ENCODE measurements at places on chromosomes 3 and 15.

GRCh38 chr15:97653896-97654295 lies 306.6 kb upstream of the ARRDC4 start:
- DNase-seq = no peak

DNA sequence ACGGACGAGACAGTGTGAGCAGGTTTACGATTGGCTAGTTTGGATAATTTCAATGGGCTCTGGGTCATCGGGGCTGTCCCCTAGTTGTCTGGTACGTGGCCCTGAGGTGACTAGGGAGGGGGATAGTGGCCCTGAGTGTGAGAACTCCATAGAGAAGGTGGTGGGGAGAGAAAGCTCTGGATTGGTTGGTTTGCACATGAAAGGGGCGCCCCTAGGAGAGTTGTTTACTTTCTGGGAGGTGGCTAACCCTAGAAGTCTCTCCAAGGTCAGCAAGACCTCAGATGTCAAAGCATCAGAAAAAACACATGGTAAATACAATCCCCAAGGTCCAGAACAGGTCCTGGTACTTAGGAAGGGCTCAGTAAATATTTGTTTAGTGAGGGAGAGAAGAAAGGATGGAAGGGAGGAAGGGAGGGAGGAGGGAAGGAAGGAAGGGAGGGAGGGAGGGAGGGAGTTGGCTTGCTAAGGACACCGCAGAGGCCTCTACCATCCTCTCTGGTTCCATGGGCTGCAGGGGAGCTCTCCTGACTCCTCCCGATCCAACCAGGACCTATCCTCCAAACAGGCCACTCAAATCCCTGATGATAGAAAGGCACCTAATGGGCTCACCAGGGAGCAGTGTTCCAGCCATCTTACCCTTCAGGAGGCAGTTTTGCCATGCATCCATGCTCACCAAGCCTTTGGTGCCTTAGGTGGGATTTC lies 3.0 kb upstream of the TRH start:
- no peak for DNase-seq

GRCh38 chr15:83289160-83289559 lies 4.7 kb upstream of the BNC1 start:
- DNase-seq = no peak

- DNase-seq = no peak
These were observed 97.2 kb downstream of the LRTM1 start for GRCh38 chr3:54830658-54831057.

GRCh38 chr3:12158387-12159226 lies at the start of gene TIMP4:
TIMP4 (minus strand) TSS chr3:12158912; CDS start chr3:12158840, 72 bp downstream.
- DNase-seq = no peak

- no peak for DNase-seq
These were observed 48.6 kb downstream of the LPP start for GRCh38 chr3:188202358-188203138.
